ENCODE measurements at places on chromosomes 3 and 15.

- DNase-seq: no peak
Observed at GRCh38 chr3:4746241-4746958, 232.8 kb upstream of the BHLHE40 start.

DNA sequence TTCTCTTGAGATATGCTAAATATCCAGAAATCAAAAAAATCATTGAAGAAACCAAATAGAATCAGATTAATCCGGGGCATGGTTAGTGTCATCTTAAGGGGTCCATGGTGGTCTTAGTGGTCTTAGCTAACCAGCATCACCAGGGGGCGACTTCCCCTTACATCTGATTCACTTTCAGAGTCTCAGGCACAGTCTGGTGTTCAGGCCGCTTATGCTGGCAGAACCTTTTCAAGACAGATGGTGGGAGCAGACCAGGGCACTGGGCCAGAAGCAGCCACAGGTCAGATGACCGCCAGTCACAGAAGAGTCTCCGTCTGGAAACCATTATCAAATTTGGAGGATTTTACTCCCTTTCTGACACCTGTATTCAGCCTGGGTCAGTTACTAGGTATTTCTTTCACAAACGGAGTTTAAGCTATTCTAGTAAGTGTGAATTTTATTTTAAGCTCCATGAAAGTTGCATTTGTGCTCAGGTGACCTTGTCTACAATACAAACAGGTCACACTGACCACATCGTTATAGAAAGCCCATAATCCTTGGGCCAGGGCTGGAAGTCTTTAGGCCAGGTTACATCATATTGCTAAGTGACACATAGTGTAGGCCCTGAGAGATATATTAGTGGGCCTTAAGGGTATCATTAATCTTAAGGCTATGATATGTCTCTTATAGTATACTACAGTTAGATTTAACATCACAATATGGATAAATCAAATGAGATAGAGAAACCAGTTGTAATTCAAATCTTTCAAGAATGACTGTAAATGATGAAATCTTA lies 365.5 kb downstream of the GBE1 start:
- no peak for DNase-seq

GRCh38 chr3:100046986-100047385 lies 67.3 kb downstream of the FILIP1L start:
- DNase-seq: no peak

GRCh38 chr3:121707531-121708273 lies 41.8 kb downstream of the GOLGB1 start:
- DNase-seq: no peak

DNA sequence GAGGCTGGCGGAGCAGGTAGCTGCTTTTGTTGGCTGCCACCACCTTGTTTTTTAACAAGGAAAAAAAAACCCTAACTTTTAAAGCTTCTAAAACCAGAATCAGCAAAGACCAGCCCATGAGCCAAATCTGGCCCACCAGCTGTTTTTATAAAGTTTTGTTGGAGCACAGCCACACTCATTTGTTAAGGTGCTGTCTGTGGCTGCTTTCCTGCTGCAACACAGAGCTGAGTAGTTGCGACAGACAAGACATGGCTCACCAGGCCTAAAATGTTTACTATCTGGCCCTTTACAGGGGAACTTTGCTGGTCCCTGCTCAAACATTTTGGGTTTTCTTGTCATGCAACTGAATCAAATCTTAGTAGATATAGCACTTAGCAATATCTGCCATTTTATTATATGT lies 18.9 kb downstream of the EFCAB12 start:
- no peak for DNase-seq

DNA sequence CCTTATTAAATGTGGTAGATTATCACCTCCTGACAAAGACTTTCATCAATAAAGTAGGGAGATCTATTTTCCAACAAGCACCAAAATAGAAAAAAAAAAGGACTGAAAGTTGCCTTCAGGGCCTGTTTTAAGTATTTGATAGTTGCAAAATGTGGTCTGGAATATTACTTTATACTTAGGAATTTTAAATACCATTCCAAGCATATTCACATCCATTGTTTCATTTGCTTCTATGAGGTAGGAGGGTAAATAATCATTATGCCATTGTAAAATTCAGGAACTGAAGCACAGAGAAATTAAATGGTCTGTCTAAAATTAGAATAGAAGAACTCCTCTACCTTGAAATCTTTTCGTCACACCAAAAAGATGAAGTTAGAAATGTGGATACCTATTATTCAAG lies 110.0 kb downstream of the TMCC1 start:
- DNase-seq: no peak

- no peak for DNase-seq
Observed at GRCh38 chr3:196237203-196237602, 20.9 kb downstream of the SLC51A start.

DNA sequence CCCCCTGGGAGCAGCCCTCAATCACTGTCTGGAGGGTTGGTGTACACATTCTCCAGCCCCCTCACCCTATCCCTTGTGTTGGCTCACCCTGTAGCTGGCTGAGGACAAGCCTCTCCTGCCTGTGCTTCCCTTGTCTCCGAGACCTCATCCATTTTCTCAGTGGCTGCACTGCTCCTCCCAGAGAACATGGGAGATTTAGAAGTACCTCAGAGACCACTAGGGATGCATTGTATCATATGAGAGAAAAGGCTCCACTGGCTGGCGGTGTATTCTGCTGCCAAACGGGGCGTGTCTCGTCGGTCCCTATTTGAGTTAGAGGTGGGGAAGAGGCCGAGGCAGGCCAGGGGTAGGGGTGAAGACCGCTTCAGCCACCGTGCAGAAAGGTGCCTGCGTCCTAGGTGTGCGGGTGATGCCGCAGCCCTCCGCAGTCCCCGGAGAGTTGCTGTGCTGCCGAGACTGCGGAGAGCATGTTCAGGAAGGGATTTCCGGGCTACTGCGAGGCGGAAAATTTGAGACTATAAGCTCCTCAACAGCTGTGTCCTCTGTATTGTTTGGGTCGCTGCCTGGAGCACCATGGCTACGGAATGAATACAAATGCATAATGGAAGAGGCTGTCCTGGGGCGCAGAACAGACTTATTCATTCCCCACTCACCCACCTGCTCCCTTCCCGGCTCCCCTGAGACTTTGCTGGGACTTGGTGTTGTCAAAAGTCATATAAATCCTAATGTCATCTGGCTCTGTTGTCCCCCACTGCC lies 43.8 kb downstream of the SPSB4 start:
- DNase-seq: no peak

DNA sequence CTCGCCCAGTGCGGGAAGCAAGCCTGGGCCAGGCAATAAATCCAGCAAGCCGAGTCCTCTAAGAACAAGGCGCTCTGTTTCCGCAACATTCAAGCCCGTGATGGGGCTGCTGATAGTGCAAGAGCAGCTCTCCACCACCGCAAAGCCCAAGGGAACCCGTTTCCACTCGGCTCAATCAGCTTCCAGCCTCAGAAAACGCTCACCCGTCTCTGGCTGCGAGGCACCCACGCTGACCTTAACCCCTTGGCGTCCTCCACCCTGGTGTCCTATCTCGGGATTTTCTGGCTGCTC lies 17.8 kb downstream of the SPATA12 start:
- no peak for DNase-seq

DNA sequence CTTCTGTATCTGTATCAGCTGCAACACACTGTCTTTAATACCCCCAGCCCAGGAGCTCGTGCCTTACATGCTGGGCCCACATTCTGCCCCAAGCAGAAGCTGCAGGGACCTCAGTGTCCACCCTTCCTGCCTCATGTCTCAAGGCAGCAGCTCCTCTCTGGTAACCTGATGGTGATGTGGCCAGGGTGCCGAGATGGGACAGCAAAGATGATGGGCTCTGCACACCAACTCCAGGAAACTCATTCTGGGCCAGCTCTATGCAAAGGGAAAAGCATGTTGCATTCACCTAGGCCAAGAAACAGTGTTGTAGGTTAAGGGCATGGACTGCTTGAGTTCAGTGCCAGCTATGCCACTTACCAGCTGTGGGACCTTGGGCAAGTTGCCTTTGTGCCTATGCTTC lies 79.5 kb upstream of the PRR23C start:
- no peak for DNase-seq

DNA sequence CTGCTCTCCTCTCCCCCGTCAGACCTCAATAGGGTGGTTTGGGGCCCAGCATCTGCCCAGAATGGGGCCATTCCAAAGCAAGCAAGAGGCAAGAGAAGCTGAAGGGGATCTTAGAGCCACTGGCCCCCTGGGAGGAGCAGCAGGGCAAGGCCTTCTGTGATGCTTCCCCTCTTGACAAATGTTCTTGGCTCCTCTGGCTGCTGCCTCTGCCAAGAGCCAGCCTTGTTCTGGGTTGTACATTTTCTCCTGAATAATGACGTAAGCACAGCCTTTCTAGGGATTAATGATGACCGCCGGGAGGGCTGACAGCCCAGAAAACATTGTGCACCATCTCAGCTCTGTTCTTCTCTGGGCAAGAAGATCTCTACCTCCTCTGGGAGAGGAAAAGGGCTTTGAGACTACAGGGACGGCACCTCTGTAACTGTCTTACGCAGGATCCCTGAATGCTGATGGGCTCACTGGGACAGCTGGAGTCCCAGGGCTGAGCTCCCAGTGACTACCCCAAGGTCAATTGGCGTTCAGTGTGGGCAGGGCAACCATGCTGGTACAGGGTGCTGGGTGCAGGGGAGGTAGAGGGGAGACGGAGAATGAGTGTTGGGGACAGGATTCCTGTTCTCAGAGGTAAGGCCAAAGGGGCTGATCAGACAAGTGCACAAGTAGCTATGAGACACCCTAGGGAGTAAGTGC lies 253.3 kb downstream of the FAM43A start:
- DNase-seq: peak; percentile 32

DNA sequence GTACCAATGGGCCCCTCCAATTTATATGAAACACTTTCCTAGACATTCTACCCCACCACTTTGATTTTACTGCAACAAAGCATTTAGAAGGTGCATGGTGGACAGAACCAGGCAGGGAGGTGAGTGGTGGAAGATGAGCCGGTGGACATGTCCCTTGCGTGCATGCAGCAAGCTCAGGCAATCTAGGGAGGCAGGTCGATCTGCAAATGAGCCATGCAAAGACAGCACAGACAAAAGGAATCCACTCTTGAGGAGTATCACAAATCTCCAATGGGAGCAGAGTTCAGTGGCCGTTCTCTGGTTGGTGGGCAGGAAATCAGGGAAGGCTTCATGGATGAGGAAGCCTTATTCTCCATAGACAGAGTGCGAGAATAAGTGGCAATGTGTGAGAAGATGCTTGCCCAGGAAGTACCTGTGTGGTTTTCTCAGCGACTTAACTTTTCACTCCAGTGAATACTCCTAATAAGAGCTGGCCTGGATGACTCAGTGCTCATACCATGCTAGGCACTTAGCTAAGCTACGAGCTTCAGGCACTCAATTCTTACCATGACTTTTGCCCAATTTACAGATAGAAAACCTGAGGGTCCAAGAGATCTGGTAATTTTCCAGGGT lies 152.5 kb downstream of the FOXP1 start:
- no peak for DNase-seq

- DNase-seq: no peak
Observed at GRCh38 chr3:29301332-29302019, 20.6 kb downstream of the RBMS3 start.

DNA sequence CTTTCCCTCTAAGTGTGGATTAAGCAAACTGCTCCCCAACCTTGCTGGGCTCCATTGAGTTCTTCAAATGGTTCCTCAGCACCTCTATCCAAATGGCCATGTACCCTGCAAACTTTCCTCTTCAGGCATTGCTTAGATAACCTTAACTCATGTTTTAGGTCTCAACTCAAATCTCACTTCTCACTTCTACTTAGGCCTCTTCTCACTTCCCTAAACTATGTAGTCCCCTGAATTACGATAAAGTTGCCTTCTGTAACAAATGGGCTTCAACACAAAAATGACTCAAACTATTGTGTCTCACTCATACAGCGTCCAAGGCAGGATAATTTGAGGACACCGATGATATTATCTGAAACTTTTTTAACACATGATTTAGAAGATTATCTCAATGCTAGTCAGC lies 62.4 kb upstream of the STAC start:
- no peak for DNase-seq

DNA sequence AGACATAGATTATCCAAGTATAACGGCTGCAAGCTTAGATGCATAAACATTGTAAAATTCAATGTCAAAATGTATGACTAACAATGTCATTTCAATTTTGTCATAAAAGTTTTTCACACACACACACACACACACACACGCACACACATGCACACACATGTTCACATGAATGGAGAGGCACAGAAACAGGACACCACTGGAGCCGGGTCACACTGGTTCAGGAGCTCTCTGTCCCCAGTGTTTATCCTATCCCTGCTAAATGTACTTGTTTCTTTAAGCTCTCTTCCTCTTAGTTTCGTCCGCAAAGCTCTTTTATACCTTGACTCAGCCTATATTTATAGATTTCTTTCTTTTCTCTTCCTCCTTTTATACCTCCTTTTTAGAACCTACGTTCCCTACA lies 249.9 kb downstream of the CADPS start:
- DNase-seq: no peak

DNA sequence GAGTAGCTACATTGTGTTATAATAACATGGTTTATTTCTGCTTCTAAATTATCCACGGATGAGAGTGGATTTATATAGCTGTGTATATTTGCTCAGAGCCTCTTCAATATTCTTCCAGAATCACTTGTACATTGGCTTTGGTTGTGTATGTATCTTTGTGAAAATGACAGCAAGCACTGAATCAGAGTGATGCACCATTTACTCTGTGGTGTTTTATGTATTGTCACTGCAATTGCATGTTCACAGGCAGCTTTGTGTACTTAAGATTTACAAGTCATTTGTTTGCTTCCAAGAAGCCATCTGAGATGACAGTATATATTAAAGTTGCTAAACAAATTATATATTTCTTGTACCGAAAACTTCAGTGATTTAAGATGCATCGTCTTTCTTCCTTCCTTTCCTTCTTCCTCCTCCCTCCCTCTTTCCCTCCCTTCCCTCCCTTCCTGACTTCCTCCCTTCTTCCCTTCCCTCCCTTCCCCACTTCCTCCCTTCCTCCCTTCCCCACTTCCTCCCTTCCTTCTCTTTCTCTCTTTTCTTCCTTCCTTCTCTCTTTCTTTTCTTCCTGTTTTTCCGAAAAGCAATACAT lies 362.3 kb upstream of the GOLIM4 start:
- DNase-seq: no peak

GRCh38 chr15:39593656-39594445 lies 13.0 kb downstream of the THBS1 start:
- DNase-seq: no peak

DNA sequence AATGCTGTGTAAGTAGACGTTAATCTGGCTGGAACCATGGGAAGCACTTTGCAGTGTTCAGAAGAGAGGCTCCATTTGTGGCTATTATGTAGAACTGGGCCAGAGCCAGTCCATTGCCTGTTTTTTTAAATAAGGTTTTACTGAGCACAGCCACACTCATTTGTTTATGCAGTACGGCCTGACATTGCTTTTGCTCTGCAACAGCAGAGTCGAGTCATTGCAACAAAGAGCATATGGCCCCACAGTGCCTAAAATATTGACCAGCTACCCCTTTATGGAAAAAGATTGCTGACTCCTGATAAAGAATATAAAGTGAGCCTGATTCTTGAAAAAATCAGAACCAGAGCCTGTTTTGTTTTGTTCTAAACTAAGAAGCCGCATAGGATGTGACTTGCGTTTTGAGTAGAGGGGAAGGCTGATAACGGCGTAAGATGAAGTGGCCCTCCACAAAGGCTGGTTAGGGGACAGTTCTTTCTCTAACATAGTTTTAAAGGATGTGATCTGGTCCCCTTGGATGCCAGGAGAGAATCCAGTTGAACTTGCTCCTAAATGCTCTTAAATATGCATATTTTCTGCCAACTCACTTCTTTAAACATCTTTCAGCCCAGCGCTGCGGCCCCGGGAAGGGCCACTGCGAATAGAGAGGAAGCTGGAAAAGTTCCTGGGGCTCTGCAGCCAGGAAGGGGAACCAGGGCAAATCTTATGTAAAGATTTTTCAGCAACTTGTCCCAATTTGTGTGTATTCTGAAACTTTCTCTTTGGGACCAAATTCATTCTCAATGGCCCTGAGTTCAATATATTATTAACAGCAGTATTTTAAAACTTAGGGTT lies 64.5 kb downstream of the GLDN start:
- DNase-seq: no peak

All from hippocampal formation (tissue), 2 donors.